EL (cell line): ENCODE measurements at places on chromosomes 5 and 9.

- no peak for DNase-seq
Observed at GRCh38 chr5:5347442-5347841, 75.0 kb upstream of the ICE1 start.

DNA sequence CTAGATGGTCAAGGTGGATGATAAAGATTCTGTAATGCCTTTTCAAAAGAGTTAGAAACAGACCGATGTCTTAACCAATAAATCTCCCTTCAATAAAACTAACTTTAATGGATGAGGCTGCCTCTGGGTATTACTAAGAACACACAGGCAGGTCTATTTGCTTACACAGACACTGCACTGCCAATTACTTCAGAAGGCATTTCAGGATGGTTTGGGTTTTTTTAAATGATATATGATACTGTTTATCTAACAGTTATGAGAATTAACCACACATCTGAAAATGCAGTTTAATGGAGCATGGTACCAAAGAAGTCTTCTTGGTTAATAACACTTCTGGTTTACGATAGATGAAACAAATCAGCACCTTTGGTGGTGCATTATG, 367.9 kb upstream of the GRAMD2B start:
- no peak for DNase-seq

GRCh38 chr9:14043483-14043882, 270.5 kb downstream of the NFIB start:
- no peak for DNase-seq

DNA sequence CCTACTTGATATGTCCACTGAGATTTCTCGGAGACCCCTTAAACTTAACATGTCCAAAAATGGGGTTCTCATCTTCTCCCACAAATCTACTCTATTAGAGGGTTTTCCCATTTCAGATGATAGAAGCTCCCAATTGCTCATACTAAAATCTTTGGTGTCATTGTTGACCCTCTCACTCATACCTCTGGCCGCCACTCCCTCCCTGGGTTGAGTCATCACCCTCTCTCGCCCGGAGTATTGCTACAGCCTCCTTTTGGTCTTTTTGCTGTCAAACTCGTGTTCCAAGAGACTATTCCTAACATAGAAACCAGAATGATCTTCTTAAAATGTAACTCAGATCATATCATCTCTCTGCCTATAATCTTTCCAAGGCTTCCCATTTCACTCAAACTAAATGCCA, 91.0 kb upstream of the GNAQ start:
- peak; percentile 52 for DNase-seq

- DNase-seq, result peak; percentile 79
Observed at GRCh38 chr9:92668746-92669526, 995 bp downstream of the IPPK start.

DNA sequence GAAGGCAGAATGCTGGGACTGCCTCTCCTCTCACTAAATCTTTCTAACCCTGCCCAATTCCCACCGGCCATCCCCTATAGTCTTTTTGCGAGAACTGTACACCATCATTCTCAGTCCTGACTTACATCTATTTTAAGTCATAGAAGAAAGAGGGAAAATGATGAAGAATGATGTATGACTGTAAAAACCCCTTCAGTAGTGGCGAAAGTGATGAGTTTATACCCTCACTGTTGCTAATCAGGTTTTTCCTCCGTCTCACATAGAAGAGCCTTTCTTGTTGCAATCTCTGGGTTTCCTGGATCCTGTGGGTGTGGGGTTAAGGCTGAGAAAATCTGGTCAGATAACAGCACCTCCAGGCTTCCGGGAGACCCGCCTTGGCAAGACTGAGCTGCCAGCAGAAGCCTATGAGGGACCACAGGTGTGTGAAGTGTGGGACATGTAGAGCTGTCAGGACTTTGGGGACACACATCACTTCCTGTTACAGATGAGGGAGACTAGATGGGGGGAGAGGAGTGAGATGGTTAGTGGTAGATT, 147.1 kb upstream of the SLC12A2 start:
- DNase-seq, result no peak

GRCh38 chr9:28650327-28650726, 1077.0 kb upstream of the C9orf72 start:
- DNase-seq, result no peak

DNA sequence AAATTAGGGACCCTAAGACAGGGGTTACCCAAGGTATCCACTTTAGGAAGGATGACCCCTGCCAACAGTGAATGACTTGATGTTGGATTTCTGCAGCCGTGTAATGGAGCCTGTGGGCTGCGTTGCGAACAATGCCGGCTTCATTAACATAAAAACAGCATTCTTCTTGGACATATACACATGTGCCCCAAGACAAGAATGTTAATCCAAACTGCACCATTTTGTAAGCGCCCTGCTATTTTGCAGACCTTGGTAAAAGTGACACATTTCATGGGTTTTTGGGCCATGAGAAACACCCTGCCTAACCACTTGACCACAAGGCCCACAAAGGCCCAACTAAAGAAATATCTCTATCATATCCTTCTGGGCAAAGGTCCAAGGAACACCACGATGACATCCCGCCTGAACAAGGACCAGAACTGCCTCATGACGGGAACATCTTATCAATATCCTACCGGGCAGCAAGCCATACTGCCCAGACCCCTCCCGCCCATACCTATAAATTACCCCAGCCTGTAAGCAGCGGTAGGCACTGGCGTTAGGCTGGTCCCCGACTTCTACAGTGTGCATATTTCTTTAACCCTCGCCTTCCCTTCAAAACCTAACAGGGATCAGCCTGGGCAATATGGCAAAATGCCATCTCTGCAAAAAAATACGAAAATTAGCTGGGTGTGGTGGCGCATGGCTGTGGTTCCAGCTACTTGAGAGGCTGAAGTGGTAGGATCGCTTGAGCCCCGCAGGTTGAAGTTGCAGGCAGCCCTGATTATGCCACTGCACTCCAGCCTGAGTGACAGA, 9.7 kb upstream of the PDCD1LG2 start:
- peak; percentile 36 for DNase-seq

DNA sequence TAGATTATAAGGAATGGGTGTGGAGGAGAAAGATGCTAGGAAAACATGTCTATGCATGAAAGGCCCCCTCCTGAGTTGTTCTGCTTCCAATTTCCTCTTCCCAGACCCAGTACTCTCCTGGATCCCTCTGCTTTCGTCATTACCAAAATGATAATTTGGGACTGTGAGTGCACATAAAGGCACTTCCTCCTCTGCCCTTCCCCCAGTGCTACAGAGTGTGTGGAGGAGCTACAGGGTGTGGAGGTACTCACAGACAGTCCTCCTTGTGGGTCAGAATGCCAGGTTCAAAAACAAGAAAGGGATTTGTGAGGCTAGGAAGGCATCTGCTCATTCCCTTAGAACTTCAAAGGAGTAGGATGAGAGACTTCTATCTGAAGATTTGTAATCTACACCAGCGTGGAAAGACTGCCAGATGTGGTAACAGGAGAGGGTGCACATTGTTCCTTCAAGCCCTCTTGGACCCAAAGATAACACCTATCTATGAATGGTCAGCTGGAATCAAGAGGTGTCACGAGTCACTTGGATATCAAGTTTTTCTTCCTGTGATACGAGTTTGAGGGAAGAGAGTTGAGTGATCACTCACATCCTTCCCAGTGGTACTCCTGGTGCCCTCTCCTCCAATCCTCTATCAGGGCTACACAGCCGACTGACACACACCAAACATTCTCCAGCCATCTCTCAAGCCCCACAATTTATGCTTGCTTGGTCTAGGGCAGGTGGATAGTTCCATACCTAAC, 201.1 kb downstream of the EPB41L4A start:
- DNase-seq, result no peak

- no peak for DNase-seq
Observed at GRCh38 chr5:157554179-157555036, 21.2 kb downstream of the ADAM19 start.

DNA sequence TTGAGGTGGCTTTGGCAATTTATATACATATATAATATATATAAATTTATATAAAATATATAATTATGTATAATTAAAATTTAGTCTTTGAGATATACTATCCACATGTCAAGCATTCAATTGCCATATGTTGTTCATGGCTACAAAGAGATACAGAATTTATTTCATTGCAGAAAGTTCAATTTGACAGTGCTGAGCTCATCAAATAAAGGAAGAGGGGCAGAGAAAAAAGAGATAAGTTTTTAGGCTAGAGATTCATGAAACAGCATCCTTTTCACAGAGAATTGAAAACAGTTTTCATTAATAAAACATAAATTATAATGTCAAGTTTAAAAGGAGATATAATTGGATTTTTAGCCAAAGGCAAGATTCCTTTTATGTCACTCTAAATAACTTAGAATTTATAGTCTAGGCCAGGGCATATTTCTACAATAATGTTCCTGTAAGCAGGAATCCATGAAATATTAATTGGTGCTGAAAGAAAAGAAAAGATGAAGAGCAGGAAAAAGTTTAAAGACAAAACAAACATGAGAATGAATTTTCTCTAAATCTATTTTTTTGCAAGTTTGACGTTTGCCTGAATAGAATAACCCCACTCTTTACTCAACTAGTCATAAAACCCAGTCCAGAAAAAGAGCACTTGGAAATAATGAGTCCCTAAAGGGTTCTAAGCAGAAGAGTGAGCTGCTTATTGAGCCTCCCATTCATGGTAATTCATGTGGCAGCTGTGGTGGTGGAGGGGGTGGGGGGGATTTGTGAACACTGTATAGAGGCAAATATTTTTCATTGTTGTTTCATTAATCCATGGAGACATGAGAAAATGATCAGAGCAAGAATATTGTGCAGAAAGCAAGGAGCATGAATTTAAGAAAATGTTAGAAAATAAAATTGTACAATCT, 1279.5 kb downstream of the CDH12 start:
- no peak for DNase-seq

- peak; percentile 43 for DNase-seq
Observed at GRCh38 chr5:135129307-135129706, 95.3 kb upstream of the PITX1 start.

DNA sequence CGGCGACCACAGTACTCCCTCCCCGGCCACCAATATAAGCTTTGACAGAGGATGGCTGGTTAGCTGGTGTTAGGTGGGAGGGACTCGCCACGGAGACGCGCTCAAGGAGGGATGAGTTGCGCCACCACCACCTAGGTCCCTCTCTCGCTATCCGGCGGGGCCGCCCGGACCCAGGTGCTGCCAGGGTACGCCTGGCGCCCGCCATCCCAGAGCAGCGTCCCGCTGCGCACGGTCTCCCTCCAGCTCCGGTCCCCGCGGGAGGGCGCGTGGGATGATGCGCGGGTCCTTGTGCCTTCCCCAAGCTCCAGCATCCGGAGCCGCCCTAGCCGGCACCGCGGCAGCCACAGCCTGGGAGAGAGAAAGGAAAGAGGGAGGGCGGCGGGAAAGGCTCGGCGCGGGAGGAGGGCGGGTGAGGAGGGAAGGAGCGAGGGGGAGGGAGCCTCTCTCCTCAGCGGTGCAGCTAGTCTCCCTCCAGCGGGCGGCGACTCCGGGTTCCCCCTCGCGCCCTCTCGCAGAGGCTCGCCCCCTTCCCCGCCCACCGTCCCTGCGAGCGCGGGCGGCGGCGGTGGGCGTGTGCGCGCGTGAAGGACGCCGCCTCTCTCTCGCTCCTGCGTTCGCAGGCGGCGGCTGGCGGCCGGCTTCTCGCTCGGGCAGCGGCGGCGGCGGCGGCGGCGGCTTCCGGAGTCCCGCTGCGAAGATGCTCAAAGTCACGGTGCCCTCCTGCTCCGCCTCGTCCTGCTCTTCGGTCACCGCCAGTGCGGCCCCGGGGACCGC, at the start of gene CAMK4:
Gene CAMK4, plus strand, starts transcription at position 598 of the 774 bp plus-strand sequence. Its CDS starts 100 bp downstream, at position 698.
- DNase-seq, result peak; percentile 79
